Activated T-helper 2 cell treated with anti-CD3 and anti-CD28 coated beads, Interferon-gamma antibody, Interleukin-2, Interleukin-4, amounts not matched to agents 10 μg/mL and 5 μg/mL and 100 μg/mL, durations not matched to agents 14 hours and 24 hours and 36 hours (primary cell): ENCODE measurements at places on chromosomes 7 and 10.

DNA sequence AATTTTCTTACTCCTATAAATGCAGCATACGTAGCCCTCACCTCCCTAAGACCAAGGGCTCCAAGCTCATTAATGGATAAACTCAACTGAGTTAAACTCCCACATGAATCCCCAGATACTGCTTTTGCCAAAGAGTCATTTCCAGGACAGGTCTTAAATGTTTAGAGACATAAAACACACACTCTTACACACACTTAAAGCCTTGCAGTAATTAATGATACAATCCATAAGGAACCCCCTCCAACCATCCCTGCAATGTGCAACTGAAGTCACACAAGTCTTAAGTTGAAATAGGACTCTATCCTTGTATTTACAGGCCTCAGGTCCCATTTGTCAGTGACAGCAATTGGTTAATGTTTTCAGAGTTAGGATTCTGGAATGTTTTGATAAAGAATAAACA is 194.1 kb downstream of the FANK1 start:
- DNase-seq = no peak
- H3K27me3 ChIP-seq = no peaks in the 10 kb centered on the region
- H3K27ac ChIP-seq = no peak overlapping the region
- no peak overlapping the region for H3K4me3 ChIP-seq
- no peaks in the 10 kb centered on the region for H3K36me3 ChIP-seq
- no peaks in the 10 kb centered on the region for H3K4me1 ChIP-seq

DNA sequence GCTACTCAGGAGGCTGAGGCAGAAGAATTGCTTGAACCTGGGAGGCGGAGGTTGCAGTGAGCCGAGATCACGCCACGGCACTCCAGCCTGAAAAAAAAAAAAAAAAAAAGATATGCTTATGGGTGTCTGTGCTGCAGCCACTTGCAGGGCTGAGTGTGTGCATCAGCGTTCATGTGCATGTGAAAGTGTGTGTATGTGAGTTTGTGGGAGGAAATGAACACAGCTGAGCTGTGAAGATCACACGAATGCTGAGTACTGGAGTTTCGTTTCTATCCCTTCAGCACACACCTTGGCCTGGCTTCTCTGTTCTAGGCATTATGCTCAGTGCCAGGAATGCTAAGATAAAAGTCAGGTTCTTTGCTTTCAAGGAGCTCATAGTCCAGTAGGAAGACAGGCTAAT is 12.0 kb upstream of the SVOPL start:
- no peaks in the 10 kb centered on the region for H3K36me3 ChIP-seq
- peaks cover 14% of the 10 kb centered on the region for H3K4me1 ChIP-seq
- no peak for DNase-seq
- no peak overlapping the region for H3K4me3 ChIP-seq

DNA sequence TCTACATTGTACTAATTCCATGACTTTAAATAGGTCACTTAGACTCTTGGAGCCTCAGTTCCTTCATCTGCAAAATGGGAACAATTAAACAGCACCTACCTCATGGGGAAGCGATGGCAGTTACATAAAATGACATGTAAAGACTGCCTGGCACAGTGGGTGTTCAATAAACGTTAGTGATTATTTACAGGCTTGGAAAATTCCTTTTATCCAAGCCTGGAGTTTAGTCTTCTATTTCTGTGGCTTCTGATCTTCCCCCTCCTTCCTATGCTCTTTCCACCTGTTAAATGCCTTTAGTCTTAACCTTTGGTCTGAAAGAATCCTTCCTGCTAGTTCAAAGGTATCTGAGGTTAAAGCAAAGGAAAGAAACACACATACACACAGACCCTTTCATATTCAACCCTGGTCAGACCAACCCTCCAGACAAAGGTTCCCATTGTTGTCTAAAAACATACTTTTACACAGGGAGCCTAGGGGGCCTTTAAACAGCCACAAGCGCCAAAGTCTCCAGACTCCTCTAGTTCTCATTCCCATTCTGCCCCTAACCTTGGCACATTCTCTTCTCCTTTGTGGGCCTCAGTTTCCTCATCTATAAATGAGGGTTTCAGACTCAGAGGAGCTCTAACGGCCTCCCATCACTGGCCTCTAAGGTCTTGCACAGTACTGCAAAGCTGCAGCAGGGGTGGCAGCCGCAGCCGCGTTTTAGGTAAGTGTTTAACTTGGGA is 21.4 kb downstream of the SORBS1 start:
- no peak overlapping the region for H3K4me3 ChIP-seq
- no peak for DNase-seq
- H3K36me3 ChIP-seq = no peaks in the 10 kb centered on the region

- H3K4me3 ChIP-seq = no peak overlapping the region
- peaks cover 21% of the 10 kb centered on the region for H3K27me3 ChIP-seq
- H3K36me3 ChIP-seq = no peaks in the 10 kb centered on the region
- no peak overlapping the region for H3K27ac ChIP-seq
Measured at GRCh38 chr10:101263150-101263752, 34.0 kb upstream of the LBX1 start.

- no peak for DNase-seq
- H3K36me3 ChIP-seq = no peaks in the 10 kb centered on the region
- H3K4me3 ChIP-seq = no peak overlapping the region
Measured at GRCh38 chr7:82044497-82045080, 274.7 kb upstream of the HGF start.

GRCh38 chr10:104796823-104797222 is 155.7 kb downstream of the SORCS3 start:
- H3K4me1 ChIP-seq = no peaks in the 10 kb centered on the region
- no peaks in the 10 kb centered on the region for H3K36me3 ChIP-seq
- no peak for DNase-seq
- no peak overlapping the region for H3K4me3 ChIP-seq
- H3K27me3 ChIP-seq = no peaks in the 10 kb centered on the region

- no peak for DNase-seq
- H3K27ac ChIP-seq = no peak overlapping the region
- H3K4me1 ChIP-seq = peaks cover 15% of the 10 kb centered on the region
- peaks cover 44% of the 10 kb centered on the region for H3K36me3 ChIP-seq
- no peak overlapping the region for H3K4me3 ChIP-seq
- H3K27me3 ChIP-seq = no peaks in the 10 kb centered on the region
Measured at GRCh38 chr10:50310560-50311174, 59.4 kb upstream of the ASAH2 start.

DNA sequence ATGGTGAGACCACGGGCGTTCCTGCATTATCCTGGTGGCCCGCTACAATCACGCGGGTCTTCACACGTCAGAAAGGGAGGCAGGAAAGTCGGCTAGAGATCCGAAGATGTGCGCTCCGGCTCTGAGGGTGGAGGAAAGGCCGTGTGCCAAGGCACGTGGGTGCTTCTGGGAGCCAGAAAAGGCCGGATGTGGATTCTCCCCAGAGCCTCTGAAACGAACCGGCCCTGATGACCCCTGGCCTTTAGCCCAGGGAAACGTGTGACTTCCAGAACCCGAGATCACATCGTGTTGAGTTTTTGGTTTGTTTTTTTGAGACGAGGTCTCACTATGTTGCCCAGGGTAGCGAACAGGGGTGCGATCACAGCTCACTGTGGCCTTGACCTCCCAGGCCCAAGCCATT is 244.2 kb downstream of the ELFN1 start:
- no peaks in the 10 kb centered on the region for H3K27me3 ChIP-seq
- no peak for DNase-seq
- peaks cover under 1% of the 10 kb centered on the region for H3K36me3 ChIP-seq
- H3K4me3 ChIP-seq = no peak overlapping the region
- peaks cover 5% of the 10 kb centered on the region for H3K4me1 ChIP-seq

- H3K36me3 ChIP-seq = no peaks in the 10 kb centered on the region
- peaks cover 16% of the 10 kb centered on the region for H3K27me3 ChIP-seq
- no peak overlapping the region for H3K4me3 ChIP-seq
- H3K4me1 ChIP-seq = no peaks in the 10 kb centered on the region
Measured at GRCh38 chr10:111187096-111187495, 110.3 kb downstream of the ADRA2A start.

DNA sequence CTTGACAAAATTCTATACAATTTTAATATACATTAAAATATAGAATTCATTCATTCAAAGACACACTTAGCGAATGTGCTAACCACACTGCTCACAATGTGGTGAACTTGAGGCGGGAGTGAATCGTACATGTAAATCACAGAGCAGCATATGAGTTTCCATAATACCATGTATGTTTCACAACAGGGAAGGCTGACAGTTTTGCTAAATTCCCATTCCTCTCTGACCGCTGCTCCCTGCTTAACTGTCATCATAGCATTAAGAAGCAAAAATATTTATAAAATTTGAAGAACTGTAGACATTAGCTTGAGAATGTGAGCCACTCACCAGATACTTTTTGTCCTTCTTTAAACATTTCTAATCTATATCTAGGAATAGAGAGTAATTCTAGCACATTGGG is 763.3 kb downstream of the MAGI2 start:
- H3K27me3 ChIP-seq = no peaks in the 10 kb centered on the region
- H3K36me3 ChIP-seq = no peaks in the 10 kb centered on the region
- no peak for DNase-seq
- H3K27ac ChIP-seq = no peak overlapping the region
- H3K4me3 ChIP-seq = no peak overlapping the region

DNA sequence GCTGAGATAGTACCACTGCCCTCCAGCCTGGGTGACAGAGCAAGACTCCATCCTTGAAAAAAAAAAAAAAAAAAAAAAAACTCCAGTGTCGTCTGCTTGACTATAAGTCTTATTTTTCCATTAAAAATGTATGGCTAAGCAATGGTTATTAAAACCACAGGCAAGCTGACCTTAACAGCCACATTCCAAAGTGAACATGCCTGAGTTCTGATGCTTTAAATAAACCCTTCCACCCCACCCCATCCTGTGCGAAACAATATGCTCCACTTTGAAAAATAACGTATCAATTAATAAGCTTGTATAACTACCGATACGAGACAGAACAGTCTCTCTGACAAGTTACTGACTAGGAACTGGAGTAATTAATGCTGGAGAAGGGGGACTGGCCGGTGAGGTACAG is 63.7 kb downstream of the LARP4B start:
- no peak overlapping the region for H3K27ac ChIP-seq
- no peak for DNase-seq

DNA sequence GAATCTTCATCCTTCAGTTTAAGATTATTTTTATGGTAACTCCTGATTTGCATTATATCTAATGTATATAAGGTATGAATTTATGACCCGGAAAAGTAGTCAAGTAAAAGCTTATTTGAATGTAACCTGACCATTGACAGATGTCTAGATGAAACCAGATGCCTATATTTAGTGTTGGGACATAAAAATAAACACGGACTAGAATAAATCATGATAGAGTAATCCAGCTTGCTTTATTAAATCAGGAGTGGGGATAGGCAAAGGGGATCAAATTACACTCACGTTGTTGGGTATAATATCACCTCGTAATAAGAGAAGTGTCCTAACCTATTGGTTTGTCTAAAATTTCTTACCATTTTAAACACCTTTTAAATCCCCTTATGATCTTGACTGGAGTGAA is 244.6 kb downstream of the AGMO start:
- no peak for DNase-seq
- no peak overlapping the region for H3K27ac ChIP-seq
- H3K36me3 ChIP-seq = no peaks in the 10 kb centered on the region
- H3K27me3 ChIP-seq = no peaks in the 10 kb centered on the region
- no peaks in the 10 kb centered on the region for H3K4me1 ChIP-seq

GRCh38 chr7:138276891-138277290 is 183.2 kb upstream of the TRIM24 start:
- H3K27me3 ChIP-seq = no peaks in the 10 kb centered on the region
- H3K36me3 ChIP-seq = no peaks in the 10 kb centered on the region
- no peak overlapping the region for H3K27ac ChIP-seq
- no peaks in the 10 kb centered on the region for H3K4me1 ChIP-seq
- DNase-seq = no peak

- peaks cover 41% of the 10 kb centered on the region for H3K27me3 ChIP-seq
- peak overlapping the region; percentile 77 for H3K4me3 ChIP-seq
- peak; percentile 73 for DNase-seq
- peak overlapping the region; percentile 42 for H3K27ac ChIP-seq
Measured at GRCh38 chr10:117174439-117175214, 22.7 kb upstream of the KCNK18 start.

GRCh38 chr7:37054624-37055241 is 330.4 kb upstream of the AOAH start:
- peaks cover 2% of the 10 kb centered on the region for H3K4me1 ChIP-seq
- no peak for DNase-seq
- no peak overlapping the region for H3K4me3 ChIP-seq
- no peak overlapping the region for H3K27ac ChIP-seq

GRCh38 chr10:123859653-123860050 is 32.0 kb downstream of the CPXM2 start:
- no peak overlapping the region for H3K4me3 ChIP-seq
- DNase-seq = no peak
- H3K36me3 ChIP-seq = no peaks in the 10 kb centered on the region
- no peaks in the 10 kb centered on the region for H3K4me1 ChIP-seq
- no peak overlapping the region for H3K27ac ChIP-seq
